ENCODE measurements at places on chromosomes 4 and X. TPM values are rescaled to one million over a fixed set of nuclear protein-coding genes. Genes with fewer than 3 reads are reported as not detected.
A peak's percentile ranks its signal among the peaks of the same experiment; 100 is the strongest.

DNA sequence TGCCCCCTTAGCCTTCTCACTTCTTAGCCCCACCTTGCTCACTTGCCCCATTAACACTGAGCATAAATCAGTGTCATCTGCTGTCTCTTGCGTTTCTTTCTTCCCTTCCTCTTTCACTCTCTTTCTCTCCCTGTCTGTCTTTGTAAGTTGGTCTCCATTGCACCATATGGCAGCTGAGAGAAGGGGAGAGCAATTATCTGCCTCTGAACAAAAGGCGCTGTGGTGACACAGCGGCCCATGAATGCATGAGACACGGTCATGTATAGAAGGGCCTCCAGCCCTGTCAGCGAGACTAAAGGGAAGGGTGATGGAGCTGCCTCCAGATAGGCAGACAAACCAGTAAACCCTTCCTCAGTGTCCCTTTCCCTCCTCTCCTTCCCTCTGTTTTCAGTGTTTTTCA, 88.8 kb upstream of the PCDH18 start:
- DNase-seq, result no peak

Gene ARSJ
- 13.3 TPM for total RNA-seq

Gene RPS6KA6
- 3.8 TPM for total RNA-seq

Gene XAGE5
- total RNA-seq, result not detected

GRCh38 chr4:73704314-73705055, 35.9 kb upstream of the CXCL8 start:
- DNase-seq, result peak; percentile 66

Gene ATP10D
- 13.8 TPM for total RNA-seq

GRCh38 chrX:137426695-137427425, 139.1 kb upstream of the ZIC3 start:
- no peak for DNase-seq

DNA sequence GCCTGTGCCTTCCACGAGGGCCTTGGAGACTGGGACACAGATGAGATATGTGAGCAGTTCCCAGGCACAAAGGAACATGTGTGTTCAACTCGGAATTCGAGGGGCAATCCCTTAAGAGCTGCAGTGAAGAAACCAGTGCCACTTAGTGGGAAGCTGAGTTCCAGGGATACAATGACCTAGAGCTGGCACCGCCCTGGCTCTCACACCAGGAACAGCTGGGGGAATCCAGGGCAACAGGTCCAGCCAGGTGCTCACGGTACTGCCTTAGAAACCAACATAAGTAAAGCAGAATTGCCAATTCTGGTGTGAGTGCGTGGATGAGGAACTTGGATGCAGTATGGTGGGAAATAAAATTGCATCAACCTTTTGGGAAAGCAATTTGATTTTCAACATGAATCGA, 122.9 kb downstream of the AFAP1 start:
- no peak for DNase-seq

GRCh38 chrX:110089656-110090403, 86.9 kb downstream of the TMEM164 start:
- DNase-seq, result no peak

- DNase-seq, result no peak
Measured at GRCh38 chr4:5043579-5043978, 7.7 kb upstream of the STK32B start.

- no peak for DNase-seq
Measured at GRCh38 chr4:4613126-4613465, 71.2 kb upstream of the STX18 start.

- no peak for DNase-seq
Measured at GRCh38 chr4:148883891-148884290, 441.7 kb upstream of the NR3C2 start.

Gene TMPRSS11B
- not detected for total RNA-seq

GRCh38 chr4:74618659-74619058, 173.7 kb downstream of the AREG start:
- DNase-seq, result peak; percentile 33
